ENCODE measurements at places on chromosomes 6 and 20.
A peak's percentile ranks its signal among the peaks of the same experiment; 100 is the strongest.

DNA sequence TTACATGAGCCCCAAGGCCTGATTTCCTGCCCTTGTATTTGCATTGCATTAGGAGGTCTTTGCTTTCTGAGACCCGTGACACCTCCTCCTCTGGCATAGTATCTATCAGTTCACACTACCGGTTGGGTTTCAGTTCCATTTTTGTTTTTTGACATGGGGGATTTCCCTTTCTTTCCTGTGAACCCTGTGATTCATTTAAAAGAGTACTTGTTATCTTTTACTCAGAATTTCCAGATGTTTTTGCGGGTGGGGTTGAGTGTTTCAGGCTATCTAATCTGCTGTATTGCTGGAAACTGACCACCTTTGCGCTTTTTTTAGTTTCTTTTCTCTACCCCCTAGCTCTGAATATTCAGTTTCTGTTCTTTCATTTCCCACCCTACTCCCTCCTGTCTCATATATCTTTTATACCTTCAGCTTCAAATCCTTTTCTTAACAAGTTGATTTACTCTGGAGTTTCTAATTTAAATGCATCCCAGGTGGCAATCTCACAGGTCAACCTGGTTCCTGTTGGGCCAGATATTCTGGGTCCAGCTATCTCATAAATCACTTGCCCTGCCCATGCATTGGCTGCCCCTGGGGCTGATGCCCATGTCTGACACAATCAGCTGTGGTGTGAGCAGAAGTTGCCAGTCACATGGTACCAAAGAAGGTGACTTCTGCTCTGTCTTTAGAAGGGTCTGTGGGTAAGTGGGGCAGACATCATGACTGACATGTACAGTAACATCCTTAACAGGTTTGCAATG is 14.3 kb upstream of the NCOA3 start:
- DNase-seq, result peak; percentile 89

GRCh38 chr6:36200998-36201596 is 4.6 kb downstream of the BRPF3 start:
- no peak for DNase-seq

- no peak for DNase-seq
These were observed 80.8 kb downstream of the FOXA2 start for GRCh38 chr20:22503577-22503976.

DNA sequence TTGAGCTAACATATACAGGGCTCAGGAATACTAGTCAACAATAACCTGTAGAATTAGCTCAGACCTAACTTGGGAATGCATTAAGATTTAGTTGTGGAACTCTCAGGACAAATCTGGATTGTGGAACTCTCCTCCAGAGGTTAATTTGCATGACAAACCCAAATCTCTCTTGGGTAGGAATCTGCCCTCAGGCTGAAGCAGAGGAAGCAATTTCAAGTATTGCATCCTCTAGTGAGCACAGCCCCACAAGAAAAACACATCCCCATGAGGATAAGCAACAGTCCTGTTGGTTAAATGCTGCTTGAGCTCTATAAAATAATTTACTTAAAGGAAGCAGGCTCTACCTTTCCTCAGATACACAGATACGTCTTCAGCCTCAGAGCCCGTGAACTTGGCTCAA is 170.9 kb upstream of the STXBP5 start:
- no peak for DNase-seq

GRCh38 chr6:101399616-101400162 is 6.2 kb downstream of the GRIK2 start:
- DNase-seq, result no peak

- DNase-seq, result peak; percentile 25
These were observed 34.2 kb upstream of the MDGA1 start for GRCh38 chr6:37731888-37732287.

- DNase-seq, result no peak
These were observed 738.4 kb downstream of the KIF16B start for GRCh38 chr20:15834857-15835256.

GRCh38 chr20:48292806-48293205 is 507.5 kb upstream of the SULF2 start:
- no peak for DNase-seq

GRCh38 chr6:47669684-47670513 is 28.5 kb upstream of the ADGRF4 start:
- DNase-seq, result no peak

GRCh38 chr6:3627501-3627900 is 124.0 kb downstream of the PXDC1 start:
- DNase-seq, result no peak

- peak; percentile 12 for DNase-seq
These were observed 304.9 kb downstream of the CDH26 start for GRCh38 chr20:60262967-60263603.

GRCh38 chr6:12136905-12137304 is 124.8 kb downstream of the HIVEP1 start:
- no peak for DNase-seq

- no peak for DNase-seq
These were observed 31.8 kb upstream of the PDE7B start for GRCh38 chr6:135819665-135820064.

GRCh38 chr20:47801759-47802158 is 16.5 kb upstream of the SULF2 start:
- DNase-seq, result no peak

GRCh38 chr6:15950962-15951569 is 177.8 kb upstream of the MYLIP start:
- DNase-seq, result peak; percentile 6

- peak; percentile 72 for DNase-seq
These were observed 13.3 kb upstream of the RBPJL start for GRCh38 chr20:45293041-45294002.

DNA sequence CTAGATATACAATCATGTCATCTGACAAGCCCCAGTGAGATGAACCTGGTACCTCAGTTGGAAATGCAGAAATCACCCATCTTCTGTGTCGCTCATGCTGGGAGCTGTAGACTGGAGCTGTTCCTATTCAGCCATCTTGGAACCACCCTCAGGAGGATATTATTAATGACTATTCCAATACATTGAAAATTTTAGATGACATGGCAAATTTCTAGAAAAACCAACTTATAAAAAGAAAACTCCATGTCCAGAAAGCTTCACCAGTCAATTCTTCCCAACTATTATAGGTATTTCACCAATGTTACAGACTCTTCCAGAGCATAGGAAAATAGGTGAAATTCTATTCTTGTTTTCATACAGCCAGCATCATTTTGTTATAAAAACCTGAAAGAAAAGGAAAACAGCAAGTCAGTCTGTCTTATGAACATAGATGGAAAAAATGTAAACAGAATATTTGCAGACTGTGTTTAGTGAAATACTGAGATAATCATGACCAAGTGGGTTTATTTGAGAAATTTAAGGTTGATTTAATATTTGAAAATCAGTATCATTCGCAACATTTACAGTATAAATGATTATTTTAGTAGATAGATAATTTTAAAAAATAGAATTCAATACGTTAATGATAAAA is 43.3 kb downstream of the ATRN start:
- DNase-seq, result no peak

DNA sequence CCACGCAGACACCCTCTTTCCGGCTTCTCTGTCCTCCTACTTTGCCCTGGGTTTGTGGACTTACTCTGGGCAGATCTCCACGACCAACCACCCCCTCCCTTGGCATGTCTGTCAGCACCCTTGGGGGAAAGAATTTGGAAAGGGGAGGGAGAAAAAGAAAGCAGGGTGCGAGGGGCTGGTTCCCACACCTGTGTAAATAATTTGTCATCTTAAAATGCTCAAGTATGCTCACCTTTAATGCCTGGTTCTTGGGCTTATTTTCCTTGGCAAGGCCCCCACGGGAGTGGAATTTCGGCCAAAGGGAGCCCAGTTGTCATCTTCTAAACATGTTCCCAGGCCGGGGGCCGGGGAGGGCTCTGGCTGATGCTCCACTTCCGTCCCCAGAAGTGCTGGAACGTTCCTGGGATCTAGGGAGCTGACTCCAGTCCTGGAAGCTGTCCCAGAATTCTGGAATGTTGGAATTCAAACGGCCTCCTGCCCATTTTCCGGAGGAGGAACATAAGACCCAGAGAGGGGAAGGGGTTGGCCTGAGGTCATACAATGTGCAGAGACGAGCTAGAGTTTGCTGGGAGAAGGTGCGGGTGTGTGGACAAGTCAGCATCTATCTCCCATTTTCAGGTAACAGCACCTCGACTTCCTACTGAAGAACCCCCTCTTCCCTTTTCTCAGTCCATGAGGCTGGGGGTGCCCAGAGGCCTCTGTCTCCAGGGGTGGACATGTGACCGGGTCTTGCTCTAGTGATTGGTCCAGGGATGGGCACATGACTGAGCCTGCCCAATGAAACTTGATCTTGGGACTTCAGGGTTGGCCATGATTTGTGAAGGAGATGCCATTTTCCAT is 122.3 kb downstream of the CEBPB start:
- DNase-seq, result no peak

DNA sequence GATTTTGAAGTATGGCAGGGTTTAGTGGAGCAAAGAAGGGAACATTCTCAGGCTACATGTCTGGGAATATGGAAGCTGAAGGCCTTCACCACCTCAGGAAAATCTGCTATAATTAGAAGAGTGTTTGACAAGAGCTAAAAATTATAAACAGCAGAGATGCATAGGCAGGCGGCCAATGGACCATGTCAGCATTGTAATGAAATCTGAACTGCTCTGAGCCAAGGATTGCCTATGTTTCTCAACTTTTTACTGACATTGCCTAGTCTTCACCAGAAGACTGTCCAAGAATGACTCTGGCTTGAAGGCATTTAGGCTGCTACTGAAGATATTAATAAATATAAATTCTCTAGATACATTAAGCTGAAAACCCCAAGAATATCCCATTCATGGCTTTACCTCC is 84.1 kb downstream of the C6orf52 start:
- DNase-seq, result no peak

GRCh38 chr20:62148908-62149314 is 5.3 kb downstream of the SS18L1 start:
- DNase-seq, result no peak

- DNase-seq, result no peak
These were observed 17.7 kb downstream of the RAB22A start for GRCh38 chr20:58327211-58327610.

DNA sequence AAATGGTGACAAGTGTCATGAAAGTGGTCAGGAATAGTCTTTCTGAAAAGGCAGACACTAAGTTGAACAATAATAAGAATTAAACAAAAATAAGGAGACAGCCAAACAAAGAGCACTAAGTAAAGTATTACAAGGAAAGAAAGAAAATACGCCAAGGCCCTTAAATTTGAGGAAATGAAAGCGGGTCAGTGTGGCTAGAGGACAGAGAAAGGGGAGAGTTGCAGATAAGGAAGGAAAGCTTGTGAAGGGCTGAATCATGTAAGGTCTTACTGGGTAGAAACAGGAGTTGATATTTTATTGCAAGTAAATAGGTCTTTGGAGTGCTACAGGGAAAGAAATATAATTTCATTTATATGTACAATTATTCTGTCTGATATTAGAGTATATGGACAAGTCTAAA is 732.1 kb downstream of the EPHA7 start:
- DNase-seq, result no peak

GRCh38 chr20:32834972-32835371 is 15.2 kb downstream of the MAPRE1 start:
- no peak for DNase-seq

GRCh38 chr6:90462102-90462501 is 124.8 kb downstream of the MAP3K7 start:
- DNase-seq, result no peak

DNA sequence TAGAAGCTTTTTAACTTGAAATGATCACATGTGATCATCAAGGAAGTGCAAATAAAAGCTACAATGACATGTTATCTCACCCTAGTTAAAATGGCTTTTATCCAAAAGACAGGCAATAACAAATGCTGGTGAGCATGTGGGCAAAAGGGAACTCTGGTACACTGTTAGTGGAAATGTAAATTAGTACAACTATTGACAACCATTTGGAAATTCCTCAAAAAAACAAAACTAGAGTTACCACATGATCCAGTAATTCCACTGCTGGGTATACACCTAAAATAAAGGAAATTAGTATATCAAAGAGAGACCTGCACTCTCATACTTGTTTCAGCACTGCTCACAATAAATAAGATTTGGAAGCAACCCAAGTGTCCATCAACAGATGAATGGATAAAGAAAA is 108.7 kb downstream of the HTR1B start:
- DNase-seq, result no peak

DNA sequence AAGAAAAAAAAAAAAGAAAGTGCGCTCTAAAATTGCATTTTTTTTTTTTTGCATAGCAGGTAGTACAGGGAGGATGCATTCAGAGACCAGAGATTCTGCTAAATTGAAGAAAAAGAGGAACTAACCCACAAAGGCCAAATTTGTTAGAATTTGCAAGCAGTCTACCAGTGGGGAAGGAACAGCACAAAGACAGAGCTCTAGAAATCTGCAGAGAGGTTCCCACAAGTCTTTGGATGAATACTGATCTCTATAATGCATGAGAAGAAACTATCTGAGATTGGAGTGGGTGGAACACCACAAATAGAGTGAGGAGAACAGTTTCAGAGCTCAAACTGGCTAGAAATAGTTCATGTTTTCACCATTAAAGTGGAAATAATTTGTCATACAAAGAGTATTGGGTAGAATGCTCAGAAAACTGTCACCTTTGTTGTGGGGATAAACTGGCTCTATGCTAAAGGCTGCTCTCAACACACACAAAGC is 79.6 kb upstream of the AHI1 start:
- DNase-seq, result peak; percentile 11

DNA sequence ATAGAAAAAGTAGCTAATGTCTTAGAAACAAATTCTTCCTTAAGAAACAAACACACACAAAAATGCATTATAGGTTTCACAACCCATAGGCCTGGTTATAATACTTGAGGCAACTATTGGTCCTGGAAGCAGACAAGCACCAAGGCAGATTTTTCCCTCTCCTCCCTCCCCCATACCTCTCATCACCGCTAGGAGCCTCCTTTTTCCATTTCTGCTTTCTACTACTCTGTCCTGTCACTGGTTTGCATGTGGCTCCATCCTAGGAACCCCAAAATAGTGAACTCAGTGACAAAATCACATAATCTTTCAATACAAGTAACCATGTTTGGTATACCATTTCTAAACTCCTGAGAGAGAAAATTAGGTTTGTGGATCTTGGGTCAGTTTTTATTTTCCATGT is 66.1 kb downstream of the HMGCLL1 start:
- no peak for DNase-seq

DNA sequence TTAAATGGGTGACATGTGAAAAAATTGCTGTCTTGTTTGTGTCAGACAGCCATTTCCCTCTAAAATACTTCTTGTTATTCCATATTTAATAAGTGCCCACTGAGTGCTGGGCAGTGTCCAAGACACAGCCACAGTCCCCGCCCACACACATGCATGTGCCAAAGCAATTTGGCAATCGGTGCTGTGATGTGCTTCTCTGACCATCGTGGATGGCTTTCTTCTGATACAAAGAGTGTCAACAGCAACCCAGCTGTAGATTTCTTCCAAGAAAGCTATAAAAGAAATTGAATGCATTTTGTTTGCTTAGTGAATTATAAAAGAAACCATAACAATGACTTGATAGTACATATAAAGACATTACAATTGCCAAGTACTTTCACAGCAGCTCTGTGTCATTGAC is 140.5 kb upstream of the ATXN1 start:
- DNase-seq, result no peak

- no peak for DNase-seq
These were observed 1.4 kb upstream of the INSM1 start for GRCh38 chr20:20366551-20366875.
